ENCODE measurements at places on chromosomes 5 and 9.

DNA sequence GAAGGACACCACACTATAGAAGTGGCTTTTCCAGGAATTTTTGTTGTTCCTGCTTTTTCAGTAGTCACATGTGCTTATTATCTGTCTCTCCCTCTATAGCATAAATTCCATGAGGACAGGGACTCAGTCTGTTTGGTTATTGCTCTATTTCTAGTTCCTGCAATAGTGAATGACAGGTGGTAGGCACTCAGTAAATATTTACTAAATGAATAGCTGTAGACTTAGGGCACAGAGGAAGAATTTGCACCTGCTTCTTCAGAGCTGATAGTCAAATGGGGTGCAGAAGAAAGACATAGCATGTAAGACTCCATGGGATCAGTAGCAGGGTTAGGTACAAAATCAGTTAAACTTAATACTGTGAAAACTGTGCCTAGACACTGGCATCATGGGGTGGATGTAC lies 580.2 kb downstream of the CCDC171 start:
- DNase-seq, result no peak

DNA sequence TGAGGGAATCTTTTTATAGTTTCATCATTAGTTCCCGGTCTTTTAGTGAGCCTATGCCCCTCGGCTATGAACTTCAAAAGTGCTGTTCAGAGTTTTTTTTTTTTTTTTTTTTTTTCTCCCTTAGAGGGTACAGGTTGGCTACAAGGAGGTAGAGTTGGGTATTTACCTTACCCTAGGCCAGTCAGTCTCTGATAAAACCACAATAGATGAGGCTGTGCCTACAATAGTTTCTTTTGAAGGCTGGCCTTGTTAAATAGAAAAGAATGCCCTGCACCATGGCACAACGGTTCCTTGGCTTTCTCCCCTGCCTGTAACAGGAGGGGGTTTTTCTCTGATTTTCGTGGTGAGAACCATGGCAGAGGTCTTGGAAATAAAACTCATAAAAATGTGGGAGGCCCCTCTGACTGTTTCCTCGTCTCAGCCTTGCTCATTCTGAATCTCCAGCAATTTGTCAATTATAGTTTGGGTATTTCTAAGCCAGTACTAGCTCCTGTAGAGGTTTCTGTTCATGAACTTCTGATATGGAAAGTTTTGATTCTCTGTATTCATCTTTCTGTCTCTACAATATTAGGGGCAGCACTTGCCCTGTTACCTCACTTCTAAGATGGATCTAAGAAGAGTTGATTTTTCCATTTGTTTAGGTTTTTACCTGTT lies 152.0 kb downstream of the MTRR start:
- no peak for DNase-seq

DNA sequence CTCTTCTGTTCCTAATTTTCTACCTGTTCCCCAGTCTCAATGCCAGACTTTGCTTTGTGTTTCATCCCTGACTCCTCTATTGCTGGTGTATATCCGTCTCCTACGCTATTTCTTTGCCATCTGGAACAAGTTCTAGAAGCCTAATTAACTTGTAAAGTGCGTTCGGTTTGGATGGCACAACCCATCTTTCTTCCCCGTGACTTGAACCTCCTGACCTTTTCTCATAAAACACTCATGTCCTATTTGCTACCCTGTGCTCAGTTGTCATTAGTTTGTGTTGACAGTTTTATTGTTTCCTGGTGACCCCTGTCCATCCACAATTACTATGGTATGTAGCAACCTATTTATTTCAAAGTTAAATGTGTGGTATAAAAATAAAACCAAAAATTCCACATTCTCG lies 323.5 kb downstream of the TLE4 start:
- DNase-seq, result no peak

- no peak for DNase-seq
These were observed 16.7 kb downstream of the SYK start for GRCh38 chr9:90818279-90818678.

- no peak for DNase-seq
These were observed 20.2 kb downstream of the FANCC start for GRCh38 chr9:95297316-95297715.

DNA sequence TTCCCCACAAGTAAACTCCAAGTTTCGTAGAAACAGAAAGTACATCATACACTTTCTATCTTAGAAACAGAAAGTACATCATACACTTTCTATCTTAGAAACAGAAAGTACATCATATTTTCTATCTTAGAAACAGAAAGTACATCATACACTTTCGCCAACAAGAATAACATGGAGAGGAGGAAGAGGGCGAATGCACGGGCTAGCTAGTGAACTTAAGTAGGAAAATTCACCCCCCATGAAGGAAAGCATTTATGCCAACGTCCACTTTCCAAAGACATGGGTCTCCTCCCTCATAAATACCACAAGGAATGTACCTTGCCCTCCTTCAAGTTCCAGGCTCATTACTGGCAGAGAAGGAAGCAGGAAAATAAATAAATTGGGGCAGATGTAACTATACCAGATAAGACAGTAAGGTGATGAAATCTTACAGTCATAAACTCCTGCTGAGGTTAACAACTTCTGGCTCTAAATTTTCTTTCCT lies 64.7 kb downstream of the FRMD3 start:
- no peak for DNase-seq

DNA sequence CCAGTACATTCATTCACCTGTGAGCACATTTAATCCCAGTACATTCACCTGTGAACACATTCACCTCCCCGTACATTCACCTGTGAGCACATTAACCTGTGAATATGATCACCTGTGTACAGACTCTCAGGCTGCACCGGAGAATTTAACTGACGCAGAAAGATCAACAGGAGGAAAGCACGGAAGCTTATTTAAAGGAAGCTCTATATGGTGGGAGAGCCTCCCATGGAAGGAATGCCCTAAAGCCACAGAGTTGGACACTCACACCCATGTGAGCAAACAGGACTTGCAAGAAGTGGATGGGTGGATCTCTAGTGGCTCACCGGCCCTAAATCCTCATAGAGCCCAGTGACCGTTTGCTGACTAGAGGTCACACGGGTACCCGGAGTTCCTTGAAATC lies 38.2 kb downstream of the TRIP13 start:
- no peak for DNase-seq

DNA sequence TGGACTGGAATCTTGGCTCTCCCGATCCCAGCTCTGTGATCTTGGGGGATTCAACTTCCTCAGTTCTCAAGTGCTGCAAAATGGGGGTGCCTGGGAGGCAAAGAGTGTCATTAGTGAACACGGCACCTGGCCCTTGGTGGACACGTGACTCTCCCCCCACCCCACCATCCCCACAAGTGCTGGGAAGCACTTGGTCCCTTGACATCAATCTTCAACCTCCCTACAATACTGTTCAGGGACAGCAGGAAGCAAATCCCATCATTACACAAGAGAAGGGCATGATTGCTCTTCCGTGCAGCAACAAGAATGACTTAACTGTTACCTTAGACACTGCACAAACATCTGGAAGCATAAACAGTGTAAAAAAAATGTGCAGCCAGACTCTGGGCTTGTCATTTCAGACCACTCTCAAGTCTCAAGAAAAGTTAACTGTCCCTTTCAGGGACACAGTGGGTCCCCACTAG lies 61.4 kb downstream of the PSMB7 start:
- DNase-seq, result no peak

- DNase-seq, result peak; percentile 57
These were observed 973.6 kb upstream of the WWC1 start for GRCh38 chr5:167317884-167318283.

DNA sequence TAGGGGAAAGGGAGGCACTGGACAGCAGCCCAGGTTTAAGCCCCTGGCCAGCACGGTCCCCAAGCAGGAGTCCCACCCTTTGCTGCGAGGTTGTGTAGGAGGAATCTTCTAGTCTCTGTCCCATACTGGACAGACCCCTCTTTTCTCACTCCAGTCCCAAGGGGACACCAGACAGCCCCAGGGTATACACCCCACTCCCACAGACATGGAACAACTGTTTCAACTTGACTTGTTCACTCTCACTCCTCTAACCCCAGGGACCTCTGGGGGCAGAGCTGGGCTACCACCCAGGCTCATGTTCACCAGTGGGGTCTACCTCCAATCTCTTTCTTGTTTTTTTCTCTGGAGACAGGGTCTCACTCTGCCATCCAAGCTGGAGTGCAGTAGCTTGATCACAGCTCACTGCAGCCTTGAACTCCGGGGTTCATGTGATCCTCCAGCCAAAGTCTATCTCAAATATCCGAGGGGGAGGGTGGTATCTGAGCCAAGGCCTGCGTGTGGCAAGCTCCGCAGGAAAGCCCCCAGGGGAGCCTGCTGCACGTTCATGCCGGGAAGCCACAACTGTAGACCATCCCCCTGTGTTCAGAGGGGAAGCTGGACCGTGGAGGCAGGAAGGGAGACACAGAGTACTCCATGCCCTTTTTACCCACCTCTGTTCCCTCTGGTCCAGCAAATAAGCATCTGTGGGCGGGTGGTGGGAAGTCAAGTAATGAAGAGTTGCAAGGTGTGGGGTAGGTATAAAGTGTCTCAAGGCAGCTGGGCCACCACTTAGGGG lies 1.8 kb downstream of the PTGES2 start:
- no peak for DNase-seq

GRCh38 chr5:37575541-37576489 lies 196.7 kb downstream of the WDR70 start:
- no peak for DNase-seq

GRCh38 chr5:530001-530955 lies 6.0 kb upstream of the SLC9A3 start:
- no peak for DNase-seq

GRCh38 chr9:136665704-136666371 lies 3.1 kb downstream of the EGFL7 start:
- peak; percentile 37 for DNase-seq

DNA sequence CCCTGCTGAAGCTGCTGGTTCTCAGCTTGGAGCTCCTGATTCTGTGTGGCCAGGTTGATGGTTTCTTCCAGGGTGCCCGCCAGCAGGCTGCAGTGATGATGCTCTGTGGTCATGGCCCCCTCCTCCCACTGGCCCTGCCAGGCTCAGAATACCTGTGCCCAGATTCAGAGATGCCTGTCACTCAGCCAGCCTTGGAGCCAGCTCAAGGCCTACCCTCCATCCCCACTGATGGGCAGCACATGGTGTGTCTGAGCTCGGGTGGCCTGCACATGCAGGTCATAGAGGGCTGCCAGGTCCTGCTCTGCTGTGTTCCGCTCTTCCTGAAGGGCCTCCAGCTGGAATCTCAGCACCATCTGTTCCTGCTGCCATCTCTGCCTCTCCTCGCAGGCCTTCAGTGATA lies 5.4 kb downstream of the SLC35A4 start:
- DNase-seq, result no peak

DNA sequence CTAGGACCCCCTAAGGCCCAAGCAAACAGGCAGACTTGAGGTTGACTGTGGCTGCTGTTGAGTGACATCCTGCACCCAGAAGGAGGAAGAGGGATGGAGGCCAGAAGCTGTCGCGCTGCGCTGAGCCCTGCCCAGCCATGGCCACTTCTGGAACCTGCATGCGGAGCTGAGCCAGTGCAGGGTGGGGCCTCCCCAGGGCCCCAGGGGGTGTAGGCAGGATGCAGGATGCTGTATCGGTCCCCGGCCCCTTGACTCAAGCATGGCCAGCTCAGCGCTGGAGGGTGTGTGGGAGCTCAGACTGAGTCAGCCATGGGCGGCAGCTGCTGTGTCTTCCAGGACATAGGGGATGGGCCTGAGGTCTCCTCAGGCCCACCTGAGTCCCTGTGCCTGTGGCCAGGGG lies 26.9 kb downstream of the GLT6D1 start:
- DNase-seq, result no peak

DNA sequence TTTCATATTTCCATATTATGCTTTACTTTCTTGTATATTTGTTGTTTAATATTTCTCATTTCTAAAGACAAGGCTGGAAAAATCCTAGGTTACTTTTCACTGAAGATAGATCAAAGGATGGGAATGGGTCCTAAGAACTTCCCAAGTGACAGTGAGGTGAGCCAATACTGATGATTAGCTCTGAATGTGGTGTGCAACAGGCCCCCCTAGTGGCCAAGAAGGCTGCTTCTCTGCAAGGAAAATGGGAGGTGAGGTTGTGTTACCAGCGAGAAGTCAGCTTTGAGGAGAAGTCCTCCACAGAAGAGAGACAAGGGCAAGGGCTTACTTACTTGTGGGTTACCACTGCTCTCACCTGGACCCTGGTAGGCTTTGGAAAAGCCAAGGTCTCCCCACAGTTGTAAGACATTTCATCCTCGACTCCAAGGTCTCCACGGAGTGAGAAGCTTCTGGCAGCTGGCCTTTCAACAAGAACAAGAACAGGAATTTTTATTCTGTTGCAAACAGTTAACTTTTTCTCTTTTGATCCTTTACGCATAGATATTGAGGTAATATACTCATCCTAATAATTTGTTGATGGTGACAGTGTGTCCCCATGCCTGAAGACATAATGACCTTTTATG lies 69.9 kb downstream of the MAMDC2 start:
- DNase-seq, result peak; percentile 36

GRCh38 chr5:56717253-56717987 lies 97.9 kb upstream of the MAP3K1 start:
- no peak for DNase-seq

- DNase-seq, result no peak
These were observed 187.0 kb upstream of the S1PR3 start for GRCh38 chr9:88804254-88804596.

DNA sequence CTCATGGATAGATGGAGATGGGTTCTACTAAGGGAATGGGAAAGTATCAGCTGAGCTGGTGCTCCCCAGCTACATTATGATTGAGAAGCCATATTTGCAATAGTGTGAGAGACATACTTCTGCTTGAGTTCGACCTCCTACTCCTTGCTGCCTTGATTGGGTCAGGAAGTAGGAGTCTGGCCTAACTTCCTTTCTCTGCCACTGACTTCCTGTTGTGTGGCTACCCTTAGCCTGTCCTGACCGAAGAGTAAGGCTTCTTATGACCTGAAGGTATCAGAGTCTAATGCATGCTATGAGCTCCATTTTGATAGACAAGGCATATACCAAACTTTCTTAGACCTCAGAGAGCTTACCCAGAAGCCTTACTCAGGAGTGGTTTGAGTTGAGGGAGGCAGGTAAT lies 53.9 kb downstream of the OSTF1 start:
- no peak for DNase-seq

GRCh38 chr5:133383580-133383939 lies 228.8 kb downstream of the FSTL4 start:
- DNase-seq, result no peak

DNA sequence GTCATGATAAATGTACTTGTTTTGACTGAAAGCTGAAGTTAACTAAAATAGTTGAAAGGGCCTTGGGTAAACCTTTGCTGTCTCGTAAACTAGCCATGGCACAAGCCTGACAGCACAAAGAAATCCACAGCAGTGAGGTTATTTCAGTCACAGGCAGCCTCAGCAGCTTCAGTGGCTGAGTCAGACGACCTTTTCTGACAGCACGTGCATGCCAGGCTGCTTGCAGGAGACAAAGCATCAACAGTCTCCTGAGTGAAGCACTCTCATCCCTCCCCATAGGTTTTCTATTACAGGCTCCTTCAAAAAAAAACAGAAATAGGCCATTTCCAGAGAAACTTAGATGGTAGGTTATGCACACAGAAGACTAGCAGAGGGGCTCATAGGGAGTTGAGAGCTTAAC lies 34.6 kb downstream of the OXCT1 start:
- DNase-seq, result no peak

- DNase-seq, result no peak
These were observed 34.7 kb downstream of the INSL4 start for GRCh38 chr9:5265939-5266338.
